AG04449 (cell line): ENCODE measurements at places on chromosomes 3 and 15.

DNA sequence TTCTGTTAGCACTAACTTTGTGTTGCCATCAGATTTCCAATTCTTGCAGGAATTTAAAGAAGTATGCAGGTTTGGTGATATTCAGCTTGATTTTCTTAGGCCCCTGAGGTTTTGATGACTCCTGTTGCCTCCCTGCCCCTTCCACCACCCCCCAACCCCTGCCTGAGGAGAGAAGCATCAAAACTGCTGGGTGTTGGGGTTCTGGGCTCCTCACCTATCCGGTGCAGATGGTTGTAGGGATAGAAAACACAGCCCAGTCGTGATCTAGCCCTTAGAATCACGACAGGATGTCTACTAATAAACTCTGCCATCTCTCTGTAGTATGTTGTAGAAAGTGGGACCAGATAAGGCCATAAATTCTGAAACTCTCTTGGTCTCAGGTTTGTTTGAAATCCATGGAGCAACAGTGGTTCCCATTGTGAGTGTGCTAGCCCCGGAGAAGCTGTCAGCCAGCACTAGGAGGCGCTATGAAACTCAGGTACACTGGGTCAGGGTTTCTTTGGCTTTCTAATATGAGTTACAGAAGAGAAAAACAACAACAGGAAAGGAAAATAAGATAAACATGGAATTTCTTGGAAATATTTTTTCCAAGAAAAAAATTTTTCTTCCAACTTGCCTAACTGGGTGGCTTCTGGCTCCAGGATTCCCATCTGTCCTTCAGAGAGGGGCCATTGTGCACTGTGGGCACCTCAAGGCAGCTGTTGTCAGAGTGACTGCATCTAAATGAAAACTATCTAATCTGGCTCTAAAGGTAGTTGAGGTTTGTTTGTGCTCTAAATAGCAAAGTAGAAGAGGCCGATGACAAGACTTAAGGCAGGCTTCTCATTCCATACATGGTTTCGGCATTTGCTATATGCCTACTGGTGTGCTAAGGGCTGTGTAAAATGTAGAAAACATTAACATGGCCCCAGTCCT, 8.7 kb downstream of the SRP14 start:
- DNase-seq: no peak

GRCh38 chr15:42825599-42825998, 88.7 kb upstream of the CDAN1 start:
- no peak for DNase-seq

DNA sequence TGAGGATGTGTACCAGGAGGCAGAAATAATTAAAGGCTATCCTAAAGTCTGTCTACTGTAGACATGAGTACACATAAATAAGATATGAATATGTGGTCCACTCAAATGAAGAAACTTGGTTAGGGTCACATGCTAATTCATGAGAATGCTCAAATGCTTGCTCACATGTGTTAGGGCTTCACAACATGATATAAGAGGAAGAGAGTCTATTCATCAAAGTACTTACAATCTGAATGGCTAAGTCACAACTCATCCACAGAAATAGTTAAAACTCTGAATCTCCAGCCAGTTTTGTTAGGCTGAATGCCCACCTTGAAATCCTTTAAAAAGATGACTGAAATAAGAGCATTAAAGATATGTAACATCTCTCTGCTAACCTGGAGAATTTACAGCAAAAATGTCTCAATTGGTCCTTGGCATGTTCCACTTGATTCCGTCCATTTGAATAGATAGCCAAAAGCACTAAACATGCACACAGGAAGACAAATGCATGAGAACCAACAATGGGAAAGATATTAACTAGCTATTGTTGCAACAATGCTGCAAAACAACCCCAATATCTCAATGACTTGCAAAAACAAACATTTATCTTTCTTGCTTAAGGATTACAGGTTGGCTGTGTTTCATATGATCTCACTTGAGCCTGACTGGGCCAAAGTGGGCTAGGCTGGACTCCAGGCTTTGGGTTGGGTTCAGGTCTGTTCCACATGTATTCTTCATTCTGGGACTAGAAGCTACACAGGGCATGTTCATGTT, 10.6 kb upstream of the TBC1D5 start:
- DNase-seq: no peak

DNA sequence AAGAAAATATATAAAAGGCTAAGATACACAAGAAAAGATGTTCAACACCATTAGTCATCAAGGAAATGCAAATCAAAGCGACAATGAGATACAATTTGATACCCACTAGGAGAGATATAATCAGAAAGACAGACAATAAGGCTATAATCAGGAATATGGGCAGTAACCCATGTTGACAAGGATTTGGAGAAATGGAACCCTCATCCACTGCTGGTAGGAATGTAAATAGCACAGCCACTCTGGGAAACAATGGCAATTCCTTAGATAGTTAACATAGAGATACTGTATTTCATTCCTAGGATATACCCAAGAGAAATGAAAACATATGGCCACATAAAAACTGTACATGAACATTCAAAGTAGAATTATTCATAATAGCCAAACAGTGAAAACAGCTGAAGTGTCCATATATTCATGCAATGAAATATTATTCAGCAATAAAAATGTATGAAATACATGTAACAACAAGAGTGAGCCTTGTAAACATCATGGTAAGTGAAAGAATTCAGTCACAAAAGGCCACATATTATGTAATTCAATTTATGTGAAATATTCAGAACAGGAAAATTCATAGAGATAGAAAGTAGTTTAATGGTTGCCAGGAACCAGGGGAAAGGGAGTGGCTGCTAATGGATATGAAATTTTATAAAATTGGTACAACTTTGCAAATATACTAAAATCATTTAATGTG, 18.2 kb upstream of the COL8A1 start:
- no peak for DNase-seq

GRCh38 chr3:151347432-151347831, 18.1 kb upstream of the P2RY13 start:
- no peak for DNase-seq

DNA sequence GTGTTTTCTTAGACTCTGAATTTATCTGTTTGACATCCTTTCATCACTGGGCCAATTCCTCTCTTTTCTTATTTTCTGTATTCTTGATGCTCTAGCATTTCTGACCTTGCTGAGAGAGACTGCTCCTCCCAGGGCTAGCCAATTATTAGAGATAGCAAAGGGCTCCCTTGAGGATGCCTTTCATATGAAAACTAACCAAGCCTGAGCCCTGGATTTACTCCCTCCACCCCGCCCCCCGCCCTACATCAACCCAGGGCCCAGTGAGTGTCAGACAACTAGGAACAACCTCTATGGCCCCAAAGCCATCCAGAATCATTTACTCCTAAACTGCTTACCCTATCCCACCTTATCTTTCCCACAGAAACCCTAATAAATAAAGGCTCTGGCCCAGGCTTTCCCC, 69.7 kb upstream of the LARS2 start:
- DNase-seq: no peak

DNA sequence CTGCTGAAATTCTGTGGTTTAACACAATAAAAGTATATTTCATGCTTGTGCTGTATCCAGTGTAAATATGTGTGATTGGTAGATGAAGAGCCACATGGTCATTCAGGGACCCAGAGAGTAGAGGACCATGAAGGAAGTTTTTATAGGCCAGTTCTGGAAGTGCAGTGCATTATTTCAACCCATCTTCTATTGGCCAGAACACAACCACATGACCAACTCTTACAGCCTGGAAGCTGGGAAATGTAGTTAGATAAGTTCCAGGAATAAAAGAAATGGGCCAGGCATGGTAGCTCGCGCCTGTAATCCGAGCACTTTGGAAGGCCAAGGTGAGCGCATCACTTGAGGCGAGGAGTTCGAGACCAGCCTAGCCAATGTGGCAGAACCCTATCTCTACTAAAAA, 21.4 kb upstream of the PRTG start:
- no peak for DNase-seq

DNA sequence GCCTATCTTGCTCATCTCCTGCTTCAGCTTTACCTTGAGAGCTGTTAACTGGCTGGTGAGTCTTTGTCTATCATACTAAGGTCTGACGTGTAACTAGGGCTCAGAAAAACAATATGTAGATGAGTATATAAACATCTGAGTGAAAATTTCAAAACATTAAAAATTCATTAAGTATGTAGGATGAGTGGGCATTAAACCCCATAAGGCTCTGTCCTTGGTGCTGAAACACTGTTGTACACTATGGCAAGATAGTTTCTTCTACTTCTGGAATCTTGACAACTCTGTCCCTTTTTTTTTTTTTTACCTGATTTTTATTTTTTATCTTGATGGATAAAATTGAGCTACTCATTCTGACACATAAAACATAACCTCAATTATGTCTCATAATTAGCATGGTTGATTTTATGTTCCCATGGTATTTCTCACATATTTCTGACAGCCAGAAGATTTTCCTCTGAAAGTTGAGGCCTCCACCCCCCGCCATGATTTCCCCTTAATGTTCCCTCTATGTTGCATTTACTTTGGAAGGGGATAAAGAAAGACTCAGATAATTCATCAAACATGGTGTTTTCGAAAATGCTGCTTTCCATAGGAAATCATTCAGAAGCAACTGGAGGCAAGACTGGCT, 54.3 kb downstream of the DGKG start:
- DNase-seq: no peak

- DNase-seq: no peak
Measured at GRCh38 chr3:78048698-78049097, 1008.8 kb downstream of the ROBO2 start.

DNA sequence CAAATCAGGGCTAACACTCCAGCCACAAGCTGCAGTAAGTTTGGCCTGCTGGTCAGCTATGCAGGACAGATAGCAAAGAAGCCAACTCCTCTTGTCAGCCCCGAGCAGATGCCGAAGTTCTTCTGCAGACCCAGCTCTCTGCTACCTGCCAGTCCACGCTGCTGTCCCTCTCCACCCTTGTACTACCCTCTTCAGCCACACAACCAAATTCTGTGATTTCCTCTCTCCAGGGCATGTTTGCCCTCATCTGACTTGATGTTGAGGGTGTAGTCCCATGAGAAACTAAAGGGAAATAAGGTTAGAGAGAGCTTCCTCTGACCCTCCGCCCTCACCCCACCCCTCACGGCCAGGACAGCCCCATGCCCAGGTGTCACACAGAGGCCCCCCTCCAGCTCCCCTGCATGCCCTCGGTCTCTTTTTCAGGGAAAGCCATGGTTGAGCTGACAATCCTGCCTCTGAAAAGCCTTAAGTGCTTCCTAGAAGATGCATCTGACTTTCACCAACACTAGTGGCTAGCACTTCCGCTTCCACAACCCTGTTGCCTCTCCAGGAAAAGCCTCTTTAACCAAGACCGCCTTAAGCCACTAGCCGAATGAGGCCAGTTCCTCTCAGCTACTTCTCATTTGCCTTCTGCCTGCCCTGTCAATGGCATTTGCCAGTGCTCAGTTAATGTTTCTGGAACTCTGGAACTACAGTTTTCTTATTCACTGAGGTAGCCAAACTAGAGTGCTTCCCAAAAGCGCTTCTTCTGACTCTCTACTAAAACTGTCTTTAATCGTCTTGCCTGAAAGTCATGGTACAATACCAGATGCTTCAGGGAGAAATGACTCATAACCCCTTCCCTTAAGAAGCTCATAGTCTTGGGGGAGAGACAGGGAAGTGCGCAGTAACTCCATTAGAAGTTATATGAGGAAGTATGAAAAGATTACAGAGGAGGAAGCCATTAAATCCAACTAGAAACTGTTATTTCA, 300.4 kb upstream of the STT3B start:
- DNase-seq: no peak

DNA sequence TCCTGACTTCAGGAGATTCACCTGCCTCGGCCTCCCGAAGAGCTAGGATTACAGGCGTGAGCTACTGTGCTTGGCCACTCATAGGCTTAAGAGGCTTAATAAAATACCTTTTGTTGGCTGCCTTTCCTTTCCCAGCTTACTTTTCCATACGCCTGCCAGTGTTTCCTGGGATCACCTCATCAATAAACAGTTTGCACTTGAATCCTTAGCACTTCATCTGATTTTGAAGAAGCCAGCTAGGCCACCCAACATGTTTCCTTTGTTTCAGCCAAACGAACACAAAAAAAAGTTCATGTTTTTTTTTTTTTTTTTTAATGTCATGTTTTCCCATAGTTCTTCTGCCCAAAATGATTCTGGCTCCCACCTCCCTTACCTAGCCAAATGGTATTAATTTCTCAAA, 92.3 kb downstream of the RAP2B start:
- DNase-seq: no peak
